ENCODE measurements at places on chromosomes 16 and 17.

DNA sequence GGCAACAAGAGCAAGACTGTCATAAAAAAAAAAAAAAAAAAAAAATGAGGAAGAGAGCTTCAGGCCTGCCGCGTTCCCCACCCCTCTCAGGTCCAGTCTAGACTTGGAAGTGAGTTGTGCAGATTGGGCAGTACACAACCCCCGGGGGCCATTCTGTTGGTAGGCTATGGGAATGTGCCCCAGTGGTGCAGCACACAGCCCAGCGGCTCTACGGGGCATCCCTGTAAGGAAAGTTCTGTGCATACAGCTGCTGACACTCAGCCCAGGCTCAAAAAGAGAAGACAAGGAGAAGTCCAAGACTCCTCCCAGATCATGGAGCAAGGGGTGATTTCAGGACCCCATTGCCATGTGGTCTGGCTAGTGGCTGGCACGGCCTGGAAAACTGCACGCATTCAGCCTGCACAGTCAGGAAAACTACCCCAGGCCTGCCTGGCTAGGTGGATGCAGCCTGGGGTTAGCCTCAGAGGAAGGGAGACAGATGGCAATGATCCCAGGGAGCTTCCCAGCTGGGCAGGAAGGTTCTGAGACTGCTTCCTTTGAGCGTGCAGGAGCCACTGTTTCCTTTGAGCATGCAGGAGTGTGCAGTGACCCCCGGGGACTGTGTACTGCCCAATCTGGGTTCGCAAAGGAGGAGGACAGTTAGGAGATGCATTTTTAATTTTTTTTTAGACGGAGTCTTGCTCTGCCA is 44.8 kb downstream of the PECAM1 start:
- no peak for DNase-seq

GRCh38 chr17:4739122-4740024 is at the start of the genes CXCL16 and ZMYND15:
CXCL16 (minus strand) TSS chr17:4739928; CDS start chr17:4739339, 589 bp downstream.
ZMYND15 (plus strand) TSS chr17:4739833; CDS start chr17:4740549, 716 bp downstream.
- DNase-seq = no peak

DNA sequence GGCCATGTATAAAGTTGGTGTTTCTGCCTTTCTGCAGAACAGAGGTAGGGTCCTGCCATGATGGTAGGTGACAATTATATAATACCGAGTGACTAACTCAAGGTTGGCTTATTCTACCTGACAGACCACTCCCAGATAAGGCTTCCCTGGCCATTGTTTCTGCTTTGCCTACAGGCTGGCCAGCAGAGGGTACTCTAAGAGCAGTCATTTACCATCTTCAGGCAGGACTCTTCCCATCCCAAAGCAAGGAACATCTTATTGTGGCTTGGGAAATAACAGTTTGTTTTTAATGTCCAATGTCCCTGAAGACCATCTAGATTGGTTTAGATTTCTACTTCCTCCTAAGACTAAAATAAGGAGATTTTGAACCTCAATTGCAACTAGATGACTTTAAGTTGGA is 74.1 kb downstream of the SNX11 start:
- DNase-seq = no peak

DNA sequence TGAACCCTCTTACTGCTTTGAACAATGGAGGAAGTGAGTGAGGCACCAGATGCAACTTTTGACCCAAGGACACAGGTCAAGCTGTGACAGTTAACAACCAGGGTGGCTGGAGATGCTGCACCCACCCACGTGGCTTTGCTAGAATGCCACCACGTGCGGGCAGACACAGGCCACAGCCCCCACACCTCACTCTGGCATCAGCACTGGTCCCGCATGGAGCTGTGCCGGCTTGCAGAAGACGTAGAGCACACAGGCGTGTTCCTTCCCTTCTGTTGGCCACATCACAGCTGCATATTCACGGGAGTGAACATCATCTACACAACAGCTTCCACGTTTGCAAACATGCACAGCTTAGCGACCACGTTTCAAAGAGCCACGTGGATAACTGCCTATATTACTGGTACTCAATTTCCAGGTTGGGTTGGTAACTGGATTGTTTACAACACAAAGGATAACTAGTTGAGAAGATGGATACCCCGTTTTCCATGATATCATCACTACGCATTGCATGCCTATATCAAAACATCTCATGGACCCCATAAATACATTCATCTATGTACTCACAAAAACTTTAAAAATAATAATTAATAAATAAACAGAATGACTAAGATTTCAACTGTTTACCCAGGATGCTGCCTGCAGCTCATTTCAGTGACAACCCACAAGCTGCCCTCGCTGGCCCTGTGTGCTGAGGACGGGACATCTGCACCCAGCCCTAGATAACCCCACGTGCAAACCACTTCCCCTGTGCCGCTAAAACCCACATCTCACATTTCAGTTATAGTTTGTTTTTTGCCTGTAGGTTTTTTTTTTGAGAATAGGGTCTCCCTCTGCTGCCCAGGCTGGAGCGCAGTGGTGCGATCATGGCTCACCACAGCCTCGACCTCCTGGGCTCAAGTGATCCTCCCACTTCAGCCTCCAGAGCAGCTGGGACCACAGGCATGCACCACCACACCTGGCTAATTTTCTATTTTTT is 132.0 kb downstream of the ANKRD11 start:
- DNase-seq = no peak

Data from coronary artery (tissue), 2 donors.